ENCODE measurements at places on chromosomes 11 and 22. TPM values are rescaled to one million over a fixed set of nuclear protein-coding genes. Genes with fewer than 3 reads are reported as not detected.

Gene OR51B2
- not detected for total RNA-seq

Gene TEX12
- not detected for total RNA-seq

Gene PHLDA2
- total RNA-seq, result 4.4 TPM

Gene OPCML
- under 0.01 TPM for total RNA-seq

Gene MYBPC3
- total RNA-seq, result not detected

Gene ENTHD1
- total RNA-seq, result not detected

Gene TTC12
- 14.4 TPM for total RNA-seq

Gene KRTAP5-7
- total RNA-seq, result not detected

Gene FOSL1
- 17.2 TPM for total RNA-seq

Gene NAALAD2
- not detected for total RNA-seq

Gene CSF2RB
- not detected for total RNA-seq

Gene ISX
- total RNA-seq, result not detected

Gene STX5
- 48.6 TPM for total RNA-seq

Gene GAS2L1
- 1.4 TPM for total RNA-seq

Gene GUCY1A2
- total RNA-seq, result under 0.01 TPM

Gene JAML
- total RNA-seq, result not detected

Gene MUC6
- total RNA-seq, result not detected

Gene RFPL3
- total RNA-seq, result not detected

Gene OR8G5
- not detected for total RNA-seq

Gene UPB1
- total RNA-seq, result under 0.01 TPM

Gene APOC3
- total RNA-seq, result not detected
